Activated B cell treated with CpG ODN at 0.5 μM for 24 hours (primary cell): ENCODE measurements at places on chromosomes 3 and 15. TPM values are rescaled to one million over a fixed set of nuclear protein-coding genes. Genes with fewer than 3 reads are reported as not detected.

GRCh38 chr3:107345822-107346405 lies 31.3 kb upstream of the CCDC54 start:
- no peak for DNase-seq
- H3K4me1 ChIP-seq: no peaks in the 10 kb centered on the region
- no peak overlapping the region for H3K27ac ChIP-seq

DNA sequence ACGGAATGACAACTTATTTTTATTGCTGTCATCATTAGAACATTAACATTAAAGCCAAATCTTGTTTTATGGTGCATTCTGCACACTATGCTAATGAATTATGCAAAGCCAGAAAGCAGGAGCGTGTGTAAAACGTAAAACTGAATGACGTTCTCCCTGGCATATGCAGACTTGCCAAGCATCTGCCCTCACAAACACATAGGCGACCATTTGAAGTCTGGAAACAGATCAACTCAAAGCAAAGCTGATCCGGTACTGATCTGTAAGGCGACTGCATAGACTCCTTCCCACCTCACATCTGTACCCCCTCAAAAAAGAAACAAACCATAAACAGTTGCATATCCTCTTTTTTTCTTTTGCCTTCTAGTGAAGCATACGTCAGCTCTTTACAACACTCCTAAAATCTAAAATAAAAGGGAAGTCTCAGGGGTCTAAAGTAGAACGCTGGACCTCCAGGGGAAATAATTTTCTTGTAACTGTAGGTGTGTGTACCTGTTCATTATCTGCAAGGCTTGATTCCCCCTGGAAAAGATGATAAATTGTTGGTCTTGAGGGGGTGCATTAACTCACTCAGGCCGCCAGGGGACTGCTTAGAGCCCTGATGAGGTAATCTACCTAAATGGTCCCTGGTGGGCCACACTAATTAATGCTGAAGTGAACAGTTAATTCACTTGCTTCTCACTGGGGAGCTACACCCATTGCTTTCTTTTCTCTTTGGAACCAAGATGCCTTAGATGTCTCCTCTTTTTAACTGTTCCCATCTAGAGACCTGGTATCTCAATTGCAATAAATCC lies 231.4 kb downstream of the CDIN1 start:
- no peak overlapping the region for H3K4me3 ChIP-seq
- DNase-seq: no peak
- no peak overlapping the region for H3K27ac ChIP-seq
- peaks cover 7% of the 10 kb centered on the region for H3K36me3 ChIP-seq
- H3K27me3 ChIP-seq: no peaks in the 10 kb centered on the region
- H3K4me1 ChIP-seq: no peaks in the 10 kb centered on the region

GRCh38 chr3:186526256-186526606 lies 17.9 kb downstream of the CRYGS start:
- H3K4me1 ChIP-seq: peaks cover 85% of the 10 kb centered on the region
- no peaks in the 10 kb centered on the region for H3K36me3 ChIP-seq
- H3K27ac ChIP-seq: peak overlapping the region; percentile 86
- H3K4me3 ChIP-seq: peak overlapping the region; percentile 55
- DNase-seq: peak; percentile 50
- H3K27me3 ChIP-seq: peaks cover 2% of the 10 kb centered on the region

Gene TTLL13
- total RNA-seq: 0.49 and 2.2 TPM in 2 replicates

- H3K4me3 ChIP-seq: no peak overlapping the region
- no peak for DNase-seq
- H3K27me3 ChIP-seq: no peaks in the 10 kb centered on the region
- no peak overlapping the region for H3K27ac ChIP-seq
- H3K36me3 ChIP-seq: peaks cover 68% of the 10 kb centered on the region
These were observed 27.4 kb downstream of the ZXDC start for GRCh38 chr3:126448136-126448892.
